Pulmonary artery endothelial cell (primary cell): ENCODE measurements at places on chromosomes 2 and 18. TPM values are rescaled to one million over a fixed set of nuclear protein-coding genes. Genes with fewer than 3 reads are reported as not detected.

Gene MROH2A
- not detected in 2 replicates for total RNA-seq

Gene ZSWIM2
- not detected in 2 replicates for total RNA-seq

GRCh38 chr18:58241026-58241679 is 197.1 kb downstream of the NEDD4L start:
- DNase-seq: no peak

- no peak for DNase-seq
Observed at GRCh38 chr18:24930478-24930877, 421.5 kb downstream of the ZNF521 start.

DNA sequence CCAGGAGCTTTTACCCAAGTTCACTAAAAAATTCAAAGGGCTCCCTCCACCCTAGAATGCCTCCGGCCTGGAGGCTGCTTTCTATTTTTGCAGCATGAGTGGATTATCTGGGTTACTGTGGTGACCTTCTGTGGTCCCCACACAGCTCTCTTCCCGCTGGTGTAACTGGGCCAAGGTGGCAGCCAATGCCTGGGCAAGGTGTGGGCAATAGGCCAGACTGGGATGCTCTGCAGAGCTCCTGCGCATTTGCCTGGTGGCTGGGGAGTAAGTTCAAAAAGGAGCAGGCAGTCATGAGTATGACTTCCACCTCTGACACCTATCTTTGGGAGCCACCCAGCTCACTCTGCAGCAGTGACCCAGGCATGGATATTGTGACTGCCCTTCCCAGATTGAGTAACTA is 130.5 kb upstream of the SPRED2 start:
- DNase-seq: no peak

DNA sequence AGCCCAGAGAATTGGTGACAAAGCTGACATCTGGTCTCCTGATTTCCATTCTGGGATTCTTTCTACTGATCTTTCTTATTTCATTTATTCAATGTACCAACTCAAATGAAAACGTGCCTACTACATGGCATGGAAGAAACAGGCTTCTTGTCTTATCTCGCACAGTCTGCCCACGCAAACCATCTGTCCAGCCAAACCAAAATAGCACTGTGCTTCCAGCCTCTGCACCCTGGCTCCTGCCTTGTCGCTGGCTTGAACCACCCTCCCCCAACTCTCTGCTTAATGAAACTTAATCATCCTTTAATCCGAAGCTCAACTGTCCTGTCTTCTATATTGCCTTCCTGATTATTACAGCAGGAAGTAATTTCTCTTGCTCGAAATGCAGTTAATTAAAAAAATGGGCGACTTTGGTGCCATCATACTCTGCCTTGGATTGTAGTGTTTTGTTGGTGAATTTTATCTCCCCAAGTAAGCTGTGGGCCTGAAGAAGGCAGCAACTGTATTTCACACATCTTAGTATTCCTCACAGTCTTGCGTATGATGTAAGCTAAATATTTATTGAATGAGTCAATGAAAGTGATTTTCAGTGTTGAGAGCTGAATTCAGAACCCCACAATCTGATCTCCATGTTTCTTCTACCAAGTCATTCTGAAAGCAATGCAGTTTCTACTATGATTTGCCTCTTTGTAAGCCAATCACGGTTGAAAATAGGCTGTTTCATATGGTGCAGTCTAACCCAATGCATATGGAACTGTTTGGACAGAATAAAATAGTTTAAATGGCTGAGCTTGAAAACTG is 190.8 kb downstream of the TMEM247 start:
- no peak for DNase-seq
